Omental fat pad (tissue), 4 donors: ENCODE measurements at places on chromosomes 16 and 17. TPM values are rescaled to one million over a fixed set of nuclear protein-coding genes. Genes with fewer than 3 reads are reported as not detected.

Gene VEZF1
- 49.8 TPM for total RNA-seq

Gene CDRT4
- 2.4 TPM for total RNA-seq

Gene RPS6KB1
- total RNA-seq, result 56.3 TPM

DNA sequence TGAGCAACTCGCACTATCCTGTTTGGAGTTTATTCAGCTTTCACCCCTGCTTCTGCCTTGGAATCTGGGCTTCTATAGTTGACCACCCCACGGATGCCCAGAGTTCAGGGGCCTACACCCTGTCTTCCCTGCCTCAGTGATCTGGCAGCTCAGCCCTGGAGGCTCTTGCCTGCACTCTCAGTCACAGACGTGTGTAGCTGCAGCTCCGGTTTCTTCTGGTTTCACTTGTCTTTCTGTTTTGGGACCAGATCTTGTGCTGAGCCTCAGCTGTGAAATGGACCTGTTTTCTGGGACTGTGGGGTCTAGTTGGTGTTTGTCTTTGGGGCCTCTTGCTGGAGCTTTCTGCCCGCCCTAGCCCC lies 5.8 kb downstream of the GPT2 start:
- no peak for DNase-seq

DNA sequence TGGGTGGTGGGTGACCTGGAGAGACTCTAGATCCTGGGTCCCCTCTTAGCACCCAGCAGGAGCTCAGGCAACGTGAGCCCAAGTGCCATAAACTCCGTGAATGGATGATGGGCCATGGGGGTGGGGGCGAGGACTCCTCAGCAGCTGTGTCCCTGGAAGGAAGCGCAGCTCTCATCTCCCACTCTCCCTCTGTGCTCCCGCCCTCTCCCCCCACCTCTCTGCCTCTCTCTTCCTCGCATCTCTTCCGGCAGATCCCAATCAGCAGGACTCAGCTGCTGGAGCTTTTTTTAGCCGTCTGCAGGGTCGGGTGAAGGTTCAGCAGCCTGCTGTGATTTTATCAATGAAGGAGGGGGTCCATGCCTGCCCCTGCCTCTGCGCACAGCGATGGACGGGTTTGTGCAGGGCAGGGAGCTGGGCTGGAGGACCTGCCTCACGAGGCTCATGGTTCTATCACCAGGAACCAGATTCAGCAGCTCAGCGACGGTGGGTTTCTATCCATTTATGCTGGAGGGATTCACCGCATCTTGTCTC lies 8.3 kb downstream of the CCR7 start:
- DNase-seq, result no peak

GRCh38 chr17:73976676-73977521 lies 226.6 kb upstream of the RPL38 start:
- DNase-seq, result no peak

DNA sequence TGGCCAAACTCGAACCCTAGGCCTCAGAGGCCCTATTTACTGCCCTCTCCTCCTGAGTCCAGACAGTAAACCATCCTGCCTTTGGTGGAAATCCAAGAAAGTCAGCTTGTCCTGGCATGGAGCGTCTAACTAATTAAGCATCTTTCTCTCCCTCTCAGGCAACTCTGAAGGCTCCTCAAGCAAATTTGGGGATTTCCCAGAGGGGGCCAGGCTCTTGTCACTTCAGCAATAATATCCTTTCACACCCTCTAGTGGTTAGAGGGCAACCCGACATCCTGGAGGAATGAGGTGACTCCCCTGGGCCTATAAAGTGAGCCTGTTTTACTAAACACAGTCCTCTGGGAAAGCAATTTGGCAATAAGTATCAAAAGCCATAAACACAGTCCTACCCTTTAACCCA lies 60.4 kb downstream of the NOG start:
- no peak for DNase-seq
